ENCODE measurements at places on chromosomes 7 and 10. TPM values are rescaled to one million over a fixed set of nuclear protein-coding genes. Genes with fewer than 3 reads are reported as not detected.
A peak's percentile ranks its signal among the peaks of the same experiment; 100 is the strongest.

GRCh38 chr10:16812676-16813075 lies 4.5 kb downstream of the RSU1 start:
- H3K4me1 ChIP-seq = peaks cover 15% of the 10 kb centered on the region
- H3K27ac ChIP-seq = no peak overlapping the region
- H3K4me3 ChIP-seq = no peak overlapping the region
- no peaks in the 10 kb centered on the region for H3K36me3 ChIP-seq

DNA sequence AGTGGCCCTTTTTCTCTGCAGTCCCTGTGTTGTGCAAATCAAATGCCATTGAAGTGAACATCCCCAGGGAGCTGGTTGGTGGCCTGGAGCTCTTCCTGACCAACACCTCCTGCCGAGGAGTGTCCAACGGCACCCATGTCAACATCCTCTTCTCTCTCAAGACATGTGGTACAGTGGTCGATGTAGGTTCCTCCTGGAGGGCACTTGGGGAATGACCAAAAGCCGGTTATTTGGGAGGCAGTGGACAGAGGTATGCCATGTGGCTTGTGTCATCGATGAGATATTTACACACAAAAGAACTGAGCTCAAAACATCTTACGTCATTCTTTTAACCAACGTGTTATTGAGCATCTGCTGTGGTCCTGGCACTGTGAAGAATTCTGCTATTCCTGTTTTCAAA lies 19.7 kb downstream of the OIT3 start:
- H3K27me3 ChIP-seq = no peaks in the 10 kb centered on the region
- no peak overlapping the region for H3K4me3 ChIP-seq
- no peak for DNase-seq
- H3K36me3 ChIP-seq = no peaks in the 10 kb centered on the region

GRCh38 chr10:22148961-22149360 lies 68.9 kb downstream of the EBLN1 start:
- H3K27ac ChIP-seq = no peak overlapping the region
- H3K4me3 ChIP-seq = no peak overlapping the region
- no peaks in the 10 kb centered on the region for H3K27me3 ChIP-seq
- no peaks in the 10 kb centered on the region for H3K4me1 ChIP-seq
- no peaks in the 10 kb centered on the region for H3K36me3 ChIP-seq
- DNase-seq = no peak

DNA sequence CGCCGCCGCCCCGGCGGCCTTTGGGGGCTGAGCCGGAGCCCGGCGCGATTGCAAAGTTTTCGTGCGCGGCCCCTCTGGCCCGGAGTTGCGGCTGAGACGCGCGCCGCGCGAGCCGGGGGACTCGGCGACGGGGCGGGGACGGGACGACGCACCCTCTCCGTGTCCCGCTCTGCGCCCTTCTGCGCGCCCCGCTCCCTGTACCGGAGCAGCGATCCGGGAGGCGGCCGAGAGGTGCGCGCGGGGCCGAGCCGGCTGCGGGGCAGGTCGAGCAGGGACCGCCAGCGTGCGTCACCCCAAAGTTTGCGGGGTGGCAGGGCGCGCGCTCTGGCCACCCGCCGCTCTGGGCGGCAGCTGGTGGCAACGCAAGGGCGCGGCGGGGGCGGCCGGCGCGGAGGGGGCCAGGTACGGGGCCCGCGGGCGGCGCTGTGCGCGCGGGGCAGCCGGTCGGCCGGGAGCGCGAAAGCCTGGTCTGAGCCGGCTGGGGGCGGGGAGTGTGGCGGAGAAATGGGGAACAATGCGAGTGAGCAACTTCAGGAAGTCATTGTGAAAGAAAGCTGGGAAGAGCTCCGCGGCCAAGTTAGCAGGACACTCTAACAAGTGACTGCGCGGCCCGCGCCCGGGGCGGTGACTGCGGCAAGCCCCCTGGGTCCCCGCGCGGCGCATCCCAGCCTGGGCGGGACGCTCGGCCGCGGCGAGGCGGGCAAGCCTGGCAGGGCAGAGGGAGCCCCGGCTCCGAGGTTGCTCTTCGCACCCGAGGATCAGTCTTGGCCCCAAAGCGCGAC lies at the start of gene IKZF1:
IKZF1 (plus strand) TSS at position 588 of the 782 bp plus-strand sequence. CDS start 14,346 bp downstream, outside the sequence.
- peaks cover 3% of the 10 kb centered on the region for H3K4me1 ChIP-seq
- peaks cover 14% of the 10 kb centered on the region for H3K27me3 ChIP-seq
- H3K27ac ChIP-seq = no peak within 1 kb of the TSS
- H3K36me3 ChIP-seq = no peaks in the 10 kb centered on the region

- peaks cover 4% of the 10 kb centered on the region for H3K27me3 ChIP-seq
- peak overlapping the region; percentile 79 for H3K4me3 ChIP-seq
- peak overlapping the region; percentile 92 for H3K27ac ChIP-seq
- peaks cover 23% of the 10 kb centered on the region for H3K4me1 ChIP-seq
- H3K36me3 ChIP-seq = no peaks in the 10 kb centered on the region
Measured at GRCh38 chr7:27175626-27176523, 1.8 kb upstream of the HOXA10 start.

DNA sequence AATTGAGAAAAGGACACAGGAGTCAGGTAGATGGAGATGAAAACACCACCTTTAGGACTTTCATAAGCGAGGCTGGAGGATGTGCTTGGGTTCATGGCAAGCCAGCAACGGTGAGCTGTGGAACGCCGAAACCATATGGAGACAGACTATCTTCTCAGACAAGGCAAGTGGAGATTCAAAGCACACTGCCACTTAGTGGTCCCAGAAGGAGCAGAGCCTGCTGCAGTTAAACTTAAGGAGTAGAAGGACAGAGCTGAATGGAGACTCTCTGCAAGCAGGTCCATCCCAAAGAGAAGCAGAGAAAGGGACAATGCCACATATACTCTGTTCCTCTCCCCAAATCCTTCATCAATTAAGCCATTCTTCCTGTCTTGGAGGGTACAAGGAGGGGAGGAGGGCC lies 236.3 kb upstream of the HABP2 start:
- no peaks in the 10 kb centered on the region for H3K27me3 ChIP-seq
- no peaks in the 10 kb centered on the region for H3K4me1 ChIP-seq
- no peak overlapping the region for H3K27ac ChIP-seq
- no peak overlapping the region for H3K4me3 ChIP-seq
- H3K36me3 ChIP-seq = no peaks in the 10 kb centered on the region

GRCh38 chr10:116108095-116108494 lies 164.9 kb downstream of the GFRA1 start:
- no peak overlapping the region for H3K27ac ChIP-seq
- no peak overlapping the region for H3K4me3 ChIP-seq
- no peaks in the 10 kb centered on the region for H3K4me1 ChIP-seq
- H3K27me3 ChIP-seq = no peaks in the 10 kb centered on the region
- H3K36me3 ChIP-seq = no peaks in the 10 kb centered on the region

DNA sequence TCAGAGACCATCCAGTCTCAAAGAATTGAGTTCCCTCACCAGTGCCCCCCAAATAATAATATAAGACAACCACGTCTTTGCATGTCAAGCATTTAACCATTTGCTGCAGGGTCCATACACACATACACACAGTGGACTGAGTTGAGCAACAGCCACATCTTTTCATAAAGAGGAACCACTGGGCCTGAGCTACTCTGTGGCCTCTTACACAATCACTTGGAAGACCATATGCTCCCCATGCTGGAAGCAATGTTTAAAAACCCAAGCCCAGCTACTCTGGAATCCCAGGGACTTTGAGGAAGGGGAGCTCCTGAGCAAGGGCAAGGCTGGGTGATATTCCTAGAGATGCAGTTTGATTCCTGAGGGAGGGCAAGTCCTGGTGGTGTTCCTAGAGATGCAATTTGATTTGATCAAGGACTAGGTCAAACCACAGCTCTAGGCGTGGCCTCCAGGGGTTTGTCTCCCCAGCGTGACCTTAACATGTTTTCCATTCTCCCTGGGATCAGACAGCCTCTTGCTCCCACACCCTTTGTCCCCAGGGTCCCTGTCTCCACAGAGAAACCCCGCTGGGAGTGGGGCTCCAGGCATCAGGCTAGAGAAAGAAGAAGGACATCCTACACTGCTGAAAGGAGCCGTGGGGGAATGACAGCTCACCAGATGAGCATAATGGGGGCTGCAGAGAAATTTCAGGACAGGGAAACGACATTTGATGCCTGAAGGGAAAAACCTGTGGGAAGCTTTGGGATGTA lies 376.2 kb upstream of the MGMT start:
- no peak for DNase-seq
- H3K27ac ChIP-seq = no peak overlapping the region
- no peaks in the 10 kb centered on the region for H3K4me1 ChIP-seq
- H3K27me3 ChIP-seq = no peaks in the 10 kb centered on the region
- no peaks in the 10 kb centered on the region for H3K36me3 ChIP-seq

DNA sequence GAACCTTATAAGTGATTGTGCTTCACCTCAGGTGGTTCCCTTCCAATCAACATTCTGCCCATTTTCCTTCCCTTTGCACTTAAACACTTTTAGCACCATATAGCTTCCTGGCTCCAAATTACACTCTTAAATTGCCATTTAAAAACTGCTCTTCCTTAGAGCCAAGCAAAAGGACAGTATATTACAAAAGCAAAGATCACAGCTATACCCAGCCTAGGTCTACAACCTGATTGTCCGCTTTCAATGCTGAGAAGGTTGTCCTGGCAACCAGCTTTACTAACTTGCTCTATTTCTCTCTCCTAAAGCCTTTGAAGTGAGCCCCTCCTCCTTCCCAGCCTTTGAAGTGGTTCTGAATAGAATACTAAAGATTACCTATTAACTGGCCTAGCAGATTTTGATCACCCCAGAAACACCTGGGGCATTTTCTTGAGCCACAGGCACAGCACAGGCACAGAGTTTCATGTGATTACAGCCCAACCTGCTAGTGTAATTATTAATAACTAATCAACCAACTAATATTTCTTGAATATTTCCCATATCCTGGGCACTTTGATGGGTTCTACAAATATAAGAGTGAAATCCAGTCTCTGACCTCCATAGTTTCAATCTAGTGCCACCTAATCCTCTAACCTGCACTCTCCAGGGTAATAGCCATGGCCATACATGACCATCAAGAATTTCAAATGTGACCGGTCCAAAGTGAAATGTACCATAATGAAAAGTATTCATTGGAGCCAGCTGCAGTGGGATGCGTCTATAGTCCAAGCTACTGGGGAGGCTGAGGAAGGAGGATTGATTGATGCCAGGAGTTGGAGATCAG lies 63.6 kb upstream of the TRIM24 start:
- H3K27ac ChIP-seq = no peak overlapping the region
- H3K27me3 ChIP-seq = no peaks in the 10 kb centered on the region
- H3K4me3 ChIP-seq = no peak overlapping the region
- no peaks in the 10 kb centered on the region for H3K36me3 ChIP-seq
- DNase-seq = no peak

- H3K4me3 ChIP-seq = no peak overlapping the region
- peaks cover 13% of the 10 kb centered on the region for H3K4me1 ChIP-seq
- H3K27ac ChIP-seq = peak overlapping the region; percentile 36
- no peaks in the 10 kb centered on the region for H3K36me3 ChIP-seq
- DNase-seq = peak; percentile 66
Measured at GRCh38 chr10:6082496-6083395, 6.1 kb upstream of the RBM17 start.

DNA sequence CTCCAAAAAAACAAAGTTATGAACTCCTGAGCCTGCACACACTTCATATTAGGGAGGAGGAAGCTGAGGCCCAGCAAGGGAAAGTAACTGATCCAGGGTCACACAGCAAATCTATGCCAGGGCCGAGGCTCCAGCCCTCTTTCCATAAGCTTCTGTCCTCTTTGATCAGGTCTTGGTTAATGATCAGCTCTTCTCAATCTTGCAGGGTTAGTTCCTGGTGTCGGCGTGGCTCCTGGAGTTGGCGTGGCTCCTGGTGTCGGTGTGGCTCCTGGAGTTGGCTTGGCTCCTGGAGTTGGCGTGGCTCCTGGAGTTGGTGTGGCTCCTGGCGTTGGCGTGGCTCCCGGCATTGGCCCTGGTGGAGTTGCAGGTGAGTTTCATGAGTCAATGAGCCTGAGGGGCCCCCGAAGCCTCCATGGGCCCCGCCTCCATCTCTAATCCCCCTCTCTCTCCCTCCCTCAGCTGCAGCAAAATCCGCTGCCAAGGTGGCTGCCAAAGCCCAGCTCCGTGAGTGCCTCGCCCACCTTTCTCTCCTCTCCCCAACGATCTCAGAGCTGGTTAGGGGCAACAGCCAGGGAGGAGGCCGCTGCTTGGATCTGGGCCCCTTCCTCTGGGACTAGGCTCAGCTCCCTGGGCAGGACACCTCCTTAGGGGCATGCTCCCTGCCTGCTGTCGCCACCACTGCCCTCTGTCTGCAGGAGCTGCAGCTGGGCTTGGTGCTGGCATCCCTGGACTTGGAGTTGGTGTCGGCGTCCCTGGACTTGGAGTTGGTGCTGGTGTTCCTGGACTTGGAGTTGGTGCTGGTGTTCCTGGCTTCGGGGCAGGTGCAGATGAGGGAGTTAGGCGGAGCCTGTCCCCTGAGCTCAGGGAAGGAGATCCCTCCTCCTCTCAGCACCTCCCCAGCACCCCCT lies 23.7 kb upstream of the LIMK1 start:
- no peak overlapping the region for H3K4me3 ChIP-seq
- DNase-seq = peak; percentile 69
- peaks cover 19% of the 10 kb centered on the region for H3K4me1 ChIP-seq
- H3K27me3 ChIP-seq = no peaks in the 10 kb centered on the region

The PIP gene
- not detected for total RNA-seq

Measured in psoas muscle (tissue), 8 donors.